Fibroblast of skin of scalp (primary cell): ENCODE measurements at places on chromosomes 1 and 21.

GRCh38 chr1:54984131-54984842 lies 3.9 kb downstream of the TMEM61 start:
- no peak for DNase-seq

DNA sequence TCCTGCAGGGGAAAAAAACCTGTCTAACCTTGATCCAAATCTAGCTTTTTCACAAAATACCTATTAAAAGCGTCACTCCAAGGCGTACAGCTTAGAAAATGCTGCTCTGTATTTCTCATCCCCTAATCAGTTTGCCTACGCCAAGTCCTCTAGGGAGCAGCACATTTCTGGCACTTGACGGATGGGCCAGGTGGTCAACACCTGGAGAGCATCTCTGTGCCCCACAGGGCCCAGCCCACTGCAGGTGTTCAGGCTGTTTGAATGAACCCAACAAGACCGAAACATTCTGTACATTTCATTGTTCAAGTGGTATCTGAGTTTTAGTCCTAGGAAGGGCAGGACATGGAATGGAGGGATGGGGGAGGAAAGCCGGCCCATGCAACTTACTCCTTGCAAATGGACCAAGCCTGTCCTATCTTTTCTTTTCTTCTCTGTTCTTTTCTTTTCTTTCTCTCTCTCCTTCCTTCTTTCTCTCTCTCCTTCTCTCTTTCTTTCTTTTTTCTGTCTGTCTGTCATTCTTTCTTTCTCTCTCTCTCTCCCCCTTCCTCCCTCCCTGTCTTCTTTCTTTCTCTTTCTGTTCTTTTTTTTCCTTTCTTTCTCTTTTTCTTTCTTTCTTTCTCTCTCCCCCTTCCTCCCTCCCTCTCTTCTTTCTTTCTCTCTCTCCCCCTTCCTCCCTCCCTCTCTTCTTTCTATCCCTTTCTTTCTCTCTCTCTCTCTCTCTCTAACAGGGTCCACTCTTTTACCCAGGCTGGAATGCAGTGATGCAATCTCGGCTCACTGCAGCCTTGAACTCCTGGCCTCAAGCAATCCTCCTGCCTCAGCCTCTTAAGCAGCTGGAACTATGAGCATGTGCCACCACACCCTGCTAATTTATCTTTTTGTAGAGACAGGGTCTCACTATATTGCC lies 29.1 kb downstream of the IGFN1 start:
- no peak for DNase-seq

- DNase-seq, result peak; percentile 57
Observed at GRCh38 chr1:27102707-27103468, 52.0 kb downstream of the SLC9A1 start.

DNA sequence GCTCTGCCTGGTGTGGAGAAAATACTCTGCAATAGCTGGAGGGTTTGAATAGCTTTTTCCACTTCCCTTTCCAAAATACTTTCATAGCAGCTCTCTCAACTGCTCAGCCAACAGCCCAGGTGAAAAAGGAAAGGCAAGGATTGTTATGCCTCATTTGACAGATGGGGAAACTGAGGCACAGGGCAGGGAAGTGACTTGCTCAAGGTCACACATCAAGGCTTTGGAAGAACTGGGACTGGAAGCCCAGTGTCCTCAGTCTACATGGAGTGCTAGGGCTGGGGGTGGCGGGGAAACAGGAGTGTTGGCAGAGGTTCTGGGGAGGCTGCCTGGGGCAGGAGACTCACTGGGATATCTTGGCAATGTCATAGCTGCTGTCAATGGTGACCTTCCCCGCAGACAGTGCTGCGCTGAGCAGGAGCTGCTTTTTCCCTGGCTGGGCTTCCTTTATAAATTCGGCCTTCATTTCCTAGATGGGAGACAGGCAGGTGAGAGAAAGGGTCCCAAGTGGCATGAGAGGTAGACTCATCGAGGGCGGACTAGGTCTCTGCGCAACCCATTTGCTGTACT lies 4.0 kb downstream of the CHI3L1 start:
- no peak for DNase-seq

- no peak for DNase-seq
Observed at GRCh38 chr1:81190003-81190402, 610.7 kb upstream of the ADGRL2 start.

- peak; percentile 59 for DNase-seq
Observed at GRCh38 chr21:33374450-33375096, 28.6 kb upstream of the IFNGR2 start.

DNA sequence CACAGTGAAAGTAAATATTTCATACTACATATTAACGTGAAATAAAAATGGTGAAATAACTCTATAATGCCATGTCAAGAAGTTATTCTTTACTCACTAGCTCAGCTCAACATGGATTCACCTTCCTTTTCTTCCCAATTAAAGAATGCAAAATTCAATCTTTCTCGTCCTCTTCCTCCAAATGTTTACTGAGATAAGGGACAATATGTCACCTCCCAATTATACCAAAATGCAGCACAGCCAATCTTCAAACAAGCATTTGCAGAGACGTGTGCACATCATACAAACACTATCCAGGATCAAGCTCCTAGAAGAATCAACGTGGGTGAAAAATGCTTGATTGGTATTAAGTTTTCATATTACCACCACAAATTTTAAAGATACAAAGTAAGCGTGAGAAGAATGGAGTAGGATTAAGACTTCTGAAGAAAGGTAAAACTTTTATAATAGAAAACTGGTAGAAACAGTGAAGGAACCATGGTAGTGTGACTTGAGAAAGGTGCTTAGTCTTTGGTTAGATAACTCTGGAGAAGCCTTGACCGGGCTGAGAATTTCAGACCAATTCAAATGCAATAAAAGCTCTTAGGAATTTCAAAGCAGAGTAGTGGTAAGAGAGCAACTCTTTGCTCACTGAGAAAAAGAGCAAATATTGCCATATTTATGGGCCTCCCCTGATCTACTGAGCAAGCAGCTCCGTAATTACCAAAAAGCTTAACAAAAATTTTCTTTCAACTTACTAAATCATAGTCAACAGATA lies 7.2 kb downstream of the PTP4A2 start:
- DNase-seq, result no peak

DNA sequence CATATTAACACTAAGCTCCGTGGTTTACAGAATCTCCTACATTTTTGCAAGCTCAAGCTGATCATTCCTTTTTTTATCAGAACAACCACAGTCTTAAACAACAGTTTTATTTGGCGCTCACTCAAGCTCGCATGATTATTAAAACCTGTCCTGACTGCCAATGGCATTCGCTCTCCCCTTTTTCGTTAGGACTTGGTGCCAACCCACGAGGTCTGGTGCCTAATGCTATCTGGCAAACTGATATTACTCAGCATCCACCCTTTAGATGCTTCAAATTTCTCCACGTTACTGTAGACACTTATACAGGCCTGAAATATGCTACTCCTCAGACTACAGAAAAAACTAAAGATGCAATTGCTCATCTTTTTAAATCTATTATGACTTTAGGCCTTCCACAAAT lies 23.0 kb upstream of the ITLN1 start:
- DNase-seq, result no peak

GRCh38 chr1:49163031-49163430 lies 386.3 kb upstream of the BEND5 start:
- DNase-seq, result peak; percentile 71

DNA sequence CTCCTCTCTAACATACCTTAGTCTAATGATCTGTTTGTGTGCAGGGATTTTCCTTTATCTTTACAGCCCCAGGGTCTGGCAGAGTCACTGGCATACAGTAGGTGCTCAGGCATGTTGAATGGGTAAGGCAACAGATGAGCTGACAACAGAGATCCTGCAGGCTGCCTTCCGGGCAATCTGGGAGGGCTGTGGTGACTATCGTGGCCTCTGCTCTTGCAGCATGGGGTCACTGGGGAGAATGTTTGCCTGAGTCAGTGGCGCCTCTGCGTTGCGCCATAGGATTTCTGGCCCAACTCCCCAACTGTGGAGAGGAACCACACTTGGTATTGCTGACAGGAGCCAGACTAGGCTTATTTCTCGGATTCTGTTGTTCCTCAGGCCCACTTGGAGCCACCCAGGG lies 93.8 kb downstream of the LAMC2 start:
- DNase-seq, result peak; percentile 79

DNA sequence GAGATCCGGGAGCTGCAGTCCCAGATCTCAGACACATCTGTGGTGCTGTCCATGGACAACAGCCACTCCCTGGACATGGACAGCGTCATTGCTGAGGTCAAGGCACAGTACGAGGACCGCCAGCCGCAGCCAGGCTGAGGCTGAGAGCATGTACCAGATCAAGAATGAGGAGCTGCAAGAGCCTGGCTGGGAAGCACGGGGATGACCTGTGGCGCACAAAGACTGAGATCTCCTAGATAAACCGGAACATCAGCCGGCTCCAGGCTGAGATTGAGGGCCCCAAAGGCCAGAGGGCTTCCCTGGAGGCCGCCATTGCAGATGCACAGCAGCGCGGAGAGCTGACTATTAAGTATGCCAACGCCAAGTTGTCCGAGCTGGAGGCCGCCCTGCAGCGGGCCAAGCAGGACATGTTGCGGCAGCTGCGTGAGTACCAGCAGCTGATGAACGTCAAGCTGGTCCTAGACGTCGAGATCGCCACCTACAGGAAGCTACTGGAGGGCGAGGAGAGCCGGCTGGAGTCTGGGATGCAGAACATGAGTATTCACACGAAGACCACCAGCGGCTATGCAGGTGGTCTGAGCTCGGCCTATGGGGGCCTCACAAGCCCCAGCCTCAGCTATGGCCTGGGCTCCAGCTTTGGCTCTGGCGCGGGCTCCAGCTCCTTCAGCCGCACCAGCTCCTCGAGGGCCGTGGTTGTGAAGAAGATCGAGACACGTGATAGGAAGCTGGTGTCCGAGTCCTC lies 25.5 kb downstream of the ETV3L start:
- DNase-seq, result peak; percentile 58

DNA sequence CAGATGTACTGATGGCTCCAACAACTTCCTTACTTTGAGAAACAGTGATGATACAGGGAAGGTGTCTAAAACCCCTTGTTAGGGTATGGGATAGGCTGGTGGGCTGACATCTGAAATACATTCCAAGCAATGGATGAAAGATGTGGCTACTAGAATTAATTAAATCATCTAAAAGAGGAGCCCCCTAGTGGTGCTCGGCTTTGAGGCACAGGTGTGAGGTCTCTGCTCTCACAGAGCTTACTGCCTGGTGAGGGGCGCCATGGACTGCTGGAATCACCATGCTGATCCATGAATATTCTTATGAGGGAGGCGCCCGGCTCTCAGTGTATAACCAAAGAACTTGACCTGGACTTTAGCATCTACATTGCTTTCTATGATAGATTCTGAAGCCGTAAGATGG lies 48.5 kb downstream of the GNG4 start:
- DNase-seq, result no peak

DNA sequence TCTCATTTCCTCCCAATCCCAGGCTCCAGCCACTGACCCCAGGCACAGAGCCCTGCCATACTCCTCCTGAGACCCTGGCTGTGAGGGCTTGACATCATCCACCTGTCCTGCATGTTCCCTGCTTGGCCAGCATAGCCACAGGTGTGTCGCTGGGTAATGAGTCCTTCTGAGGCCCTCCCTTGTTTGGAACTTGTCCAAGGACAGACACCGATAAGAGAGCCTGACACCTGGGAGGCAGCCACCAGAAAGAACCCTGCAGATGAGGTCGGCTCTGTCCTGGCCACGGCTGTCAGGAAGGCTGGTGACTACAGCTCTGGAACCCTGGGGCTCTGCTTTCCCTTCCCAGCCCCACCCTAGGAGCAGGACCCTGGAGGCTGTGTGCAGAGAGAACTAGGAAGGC lies 34.6 kb downstream of the TMEM63A start:
- DNase-seq, result no peak

GRCh38 chr1:10271090-10271489 lies 60.7 kb downstream of the KIF1B start:
- DNase-seq, result no peak

- no peak for DNase-seq
Observed at GRCh38 chr1:40003156-40004093, 37.1 kb upstream of the CAP1 start.

DNA sequence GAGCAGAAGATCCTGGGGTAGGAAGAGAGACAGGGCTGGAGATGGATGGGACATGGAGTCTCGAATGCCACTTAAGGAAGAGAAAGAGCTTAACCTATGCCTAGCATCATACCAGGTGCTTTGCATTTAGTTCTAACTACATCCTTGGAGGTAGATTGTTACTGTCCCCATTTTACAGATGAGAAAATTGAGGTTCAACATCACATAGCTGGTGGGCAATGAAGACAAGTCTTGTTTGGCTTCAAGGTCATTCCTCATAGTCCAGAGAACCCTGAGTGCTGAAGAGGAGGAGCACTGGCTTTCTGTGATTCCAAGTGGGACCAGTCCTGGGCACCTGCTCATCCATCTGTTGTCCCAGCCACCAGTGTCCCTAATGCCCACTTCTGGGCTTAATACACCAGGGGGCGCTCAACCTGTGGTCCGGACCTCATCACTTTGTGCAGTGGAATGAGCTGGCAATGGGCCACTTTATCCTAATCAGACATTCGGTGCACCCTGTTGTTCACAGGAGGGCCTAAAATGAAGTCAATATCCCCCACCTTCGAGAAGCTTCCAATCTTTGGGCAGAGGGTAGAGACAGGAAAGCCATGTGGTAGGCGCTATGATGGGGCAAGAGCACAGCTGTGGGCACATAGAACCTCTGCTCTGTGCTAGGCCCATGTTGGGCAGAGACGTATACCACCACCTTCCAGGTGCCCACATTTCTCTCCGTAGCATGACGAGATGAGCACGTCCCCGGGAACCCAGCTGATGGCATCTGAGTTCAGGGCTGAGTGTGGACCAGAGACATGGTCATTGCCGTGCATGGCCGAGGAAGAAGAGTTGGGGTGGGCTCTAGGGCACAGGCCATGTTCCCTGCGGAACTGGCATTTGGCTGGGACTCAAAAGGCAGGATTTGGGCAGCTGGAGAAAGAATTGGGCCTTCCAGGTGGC lies 9.2 kb downstream of the RPS6KA1 start:
- peak; percentile 54 for DNase-seq

- DNase-seq, result no peak
Observed at GRCh38 chr1:233337505-233337904, 10.0 kb downstream of the MAP3K21 start.

DNA sequence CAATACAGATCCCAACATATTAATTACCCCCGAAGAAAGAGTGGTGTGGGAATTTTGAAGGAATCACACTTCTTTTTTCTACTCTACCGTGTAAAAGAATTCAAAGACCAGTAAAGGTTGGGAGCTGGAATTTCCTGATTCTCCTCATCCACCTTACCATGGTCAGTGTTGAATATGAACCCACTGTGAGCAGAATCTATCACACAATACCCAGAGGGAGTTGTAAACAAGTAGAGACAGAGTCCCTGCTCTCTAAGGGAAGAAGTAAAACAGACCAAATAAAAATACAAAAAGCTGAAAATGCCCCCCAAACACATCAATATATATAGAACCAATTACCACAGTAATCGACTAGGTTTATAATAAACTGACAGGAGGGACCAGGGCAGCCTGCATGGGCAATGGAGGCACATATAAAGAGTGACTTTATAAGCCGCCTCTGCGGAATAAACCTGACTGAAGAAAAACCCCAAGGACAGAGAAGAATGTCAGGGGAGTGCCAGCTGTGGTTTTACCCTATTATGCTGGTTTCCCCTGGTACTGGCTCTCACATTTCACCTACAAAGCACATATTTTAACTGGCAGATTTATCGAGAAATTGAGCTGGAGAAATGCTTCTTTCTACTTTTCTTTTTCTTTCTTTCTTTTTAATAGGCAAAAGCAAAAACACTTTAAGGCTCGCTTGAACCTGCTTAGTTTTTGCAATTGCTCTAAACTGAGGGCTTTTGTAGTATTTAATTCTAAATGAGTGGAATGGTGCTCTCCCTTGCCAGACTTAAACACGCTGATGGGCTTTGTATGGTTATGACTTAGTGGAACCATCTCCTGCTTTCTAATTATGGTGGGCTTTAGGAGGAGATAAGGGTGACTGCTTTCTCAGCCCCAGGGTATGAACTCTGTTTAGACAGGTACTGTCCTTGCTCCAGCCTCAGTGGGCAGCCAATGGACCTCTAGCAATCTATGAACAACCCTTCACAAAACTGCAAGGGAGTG lies 244.8 kb downstream of the ASTN1 start:
- no peak for DNase-seq
